Stomach (tissue), 19 donors: ENCODE measurements at places on chromosomes 1 and 21.
A peak's percentile ranks its signal among the peaks of the same experiment; 100 is the strongest.

DNA sequence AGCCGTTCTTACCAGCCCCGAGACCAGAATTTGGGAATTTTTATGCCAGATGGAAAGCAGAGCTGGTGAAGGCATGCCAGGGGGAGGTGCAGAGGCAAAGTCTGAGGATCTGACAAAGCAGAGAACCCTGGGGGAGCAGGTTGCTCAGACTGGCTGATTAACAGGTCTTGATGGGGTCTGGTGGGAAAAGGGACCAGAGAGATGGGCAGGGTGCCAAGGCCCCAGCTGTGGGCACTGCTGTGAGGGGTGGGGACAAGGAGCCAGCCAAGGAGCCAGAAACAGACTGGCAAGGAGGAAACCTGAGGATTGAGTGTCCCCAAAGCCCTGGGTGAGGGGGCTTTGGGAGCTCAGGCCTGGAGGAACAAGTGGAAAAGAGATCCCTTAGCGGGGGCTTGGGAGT lies 21.4 kb downstream of the RPS6KA1 start:
- no peak for DNase-seq

- DNase-seq = peak; percentile 76
Observed at GRCh38 chr1:201126832-201127754, at the start of gene ASCL5. Gene ASCL5 (minus strand): TSS chr1:201127184. CDS start chr1:201115372, 11,812 bp downstream.

DNA sequence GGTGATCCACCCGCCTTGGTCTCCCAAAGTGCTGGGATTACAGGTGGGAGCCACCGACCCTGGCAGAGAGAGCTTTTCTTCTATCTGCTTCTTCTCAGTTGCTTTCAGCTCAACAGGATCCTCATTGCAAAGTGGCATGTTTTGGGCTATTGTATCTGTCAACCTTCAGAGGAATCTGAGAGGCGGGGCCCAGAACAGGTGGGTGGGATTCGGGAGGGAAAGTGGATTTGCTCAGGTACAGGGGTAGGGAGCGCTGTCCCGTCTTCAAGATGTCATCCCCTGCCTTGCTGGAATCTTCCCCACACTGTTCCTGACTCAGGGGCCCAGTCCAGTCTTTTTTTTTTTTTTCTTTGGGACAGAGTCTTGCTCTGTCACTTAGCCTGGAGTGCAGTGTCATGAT lies 26.9 kb upstream of the RCC2 start:
- DNase-seq = no peak

DNA sequence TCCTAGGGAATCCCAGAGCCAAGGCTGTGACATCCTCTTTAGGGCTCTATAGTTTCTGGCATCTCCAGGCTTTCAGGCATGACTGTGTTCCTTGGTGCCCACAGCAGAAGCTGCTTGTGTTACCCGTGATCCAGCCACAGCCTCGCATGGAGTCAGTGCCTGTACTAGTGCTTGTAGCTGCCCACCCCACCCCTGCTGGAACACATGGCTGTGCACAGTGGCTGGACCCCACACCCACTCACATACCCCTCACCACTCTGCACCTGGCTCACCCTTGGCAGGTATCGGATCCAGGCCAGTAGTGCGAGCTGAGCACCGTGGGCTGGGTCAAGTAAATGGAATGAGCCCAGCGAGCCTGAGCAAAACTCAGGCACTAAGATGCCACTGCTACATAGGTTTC lies 934.7 kb upstream of the PRMT6 start:
- no peak for DNase-seq

GRCh38 chr1:194295685-194296084 lies 1109.3 kb upstream of the B3GALT2 start:
- DNase-seq = no peak
